ENCODE measurements at places on chromosomes 7 and 10. TPM values are rescaled to one million over a fixed set of nuclear protein-coding genes. Genes with fewer than 3 reads are reported as not detected.

DNA sequence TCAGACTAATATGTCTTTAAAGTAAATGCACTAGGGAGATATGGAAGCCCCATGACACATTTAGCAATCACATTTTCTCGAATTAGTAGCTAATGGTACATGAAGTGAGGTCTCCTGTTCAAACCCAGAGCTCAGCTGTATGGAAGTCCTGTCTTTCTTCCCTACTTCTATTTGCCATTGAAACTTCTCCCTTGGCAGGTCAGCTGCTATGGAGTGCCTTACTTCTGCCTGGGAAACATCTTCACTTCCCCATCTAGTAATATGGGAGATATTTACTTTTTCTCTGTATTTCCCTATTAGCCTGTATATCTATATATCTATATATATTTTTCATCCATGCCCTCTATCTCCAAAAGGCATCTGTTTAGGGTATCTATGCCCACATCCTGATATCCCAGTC, 225.3 kb upstream of the INHBA start:
- DNase-seq, result no peak

The GLI3 gene
- 3.1 TPM for total RNA-seq

- DNase-seq, result no peak
Observed at GRCh38 chr10:7173948-7174347, 236.9 kb downstream of the SFMBT2 start.

The MOGAT3 gene
- total RNA-seq, result not detected

The ZNRF2 gene
- 43.7 TPM for total RNA-seq

DNA sequence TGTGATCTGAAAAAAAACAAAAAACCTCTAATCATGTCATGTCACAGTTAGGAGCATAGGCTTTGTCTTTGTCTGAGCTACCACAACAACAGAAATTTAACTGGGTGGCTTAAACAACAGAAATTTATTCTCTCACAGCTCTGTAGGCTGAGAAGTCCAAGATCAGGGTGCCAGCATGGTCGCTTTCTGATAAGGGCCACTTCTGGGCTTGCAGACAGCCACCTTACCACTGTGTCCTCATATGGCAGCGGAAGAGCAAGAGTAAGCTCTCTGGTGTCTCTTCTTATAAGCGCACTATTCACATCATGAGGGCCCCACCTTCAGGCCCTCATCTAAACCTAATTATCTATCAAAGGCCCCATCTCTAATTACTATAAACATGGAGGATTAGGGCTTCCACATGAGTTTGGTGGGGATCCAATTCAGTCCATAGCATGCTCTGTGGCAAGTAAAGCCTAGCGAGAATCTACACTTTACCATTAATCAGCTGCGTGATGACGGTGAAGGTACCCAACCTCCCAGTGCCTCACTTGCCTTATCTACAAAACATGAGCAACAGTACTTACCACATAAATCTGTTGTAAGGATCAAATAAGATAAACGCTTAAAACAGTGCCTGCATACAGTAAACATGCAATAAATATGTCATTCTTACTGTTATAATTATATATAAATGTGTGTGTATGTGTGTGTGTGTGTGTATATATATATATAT, 17.3 kb downstream of the ZNF438 start:
- DNase-seq, result no peak

DNA sequence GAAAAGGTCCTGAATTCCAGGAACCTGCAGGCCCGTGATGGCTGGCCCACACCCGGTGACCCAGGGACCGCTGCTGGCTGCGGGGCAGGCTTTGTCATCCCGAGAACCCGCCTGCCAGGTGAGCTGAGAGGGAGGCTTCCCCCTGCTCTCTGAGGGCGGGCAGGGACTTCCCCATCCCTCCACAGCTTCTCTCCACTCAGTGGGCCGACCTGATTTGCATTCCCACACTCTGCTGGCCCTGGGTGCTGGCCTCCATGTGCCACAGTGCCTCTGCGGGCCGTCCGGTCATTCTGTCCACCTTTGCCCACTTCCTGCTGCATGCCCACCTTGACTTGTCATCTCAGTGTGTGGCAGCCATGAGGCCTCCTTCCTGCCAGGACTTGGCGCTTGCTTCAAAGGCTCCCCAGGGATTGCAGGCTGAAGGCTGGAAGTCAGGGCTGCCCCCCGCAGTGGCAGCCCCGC, 35.3 kb downstream of the PALD1 start:
- no peak for DNase-seq

- DNase-seq, result no peak
Observed at GRCh38 chr7:26842897-26843296, 21.5 kb downstream of the SKAP2 start.

GRCh38 chr10:75532253-75532924, 101.0 kb downstream of the LRMDA start:
- no peak for DNase-seq

The SRI gene
- total RNA-seq, result 75.0 TPM

All from natural killer cell (primary cell).